Bronchial epithelial cell (primary cell): ENCODE measurements at places on chromosomes 7 and 10.
A peak's percentile ranks its signal among the peaks of the same experiment; 100 is the strongest.

GRCh38 chr10:88642209-88642608 is 22.0 kb upstream of the LIPF start:
- DNase-seq = peak; percentile 76

- DNase-seq = no peak
Measured at GRCh38 chr7:5636446-5636835, 145.0 kb downstream of the RNF216 start.

GRCh38 chr10:79390057-79390456 is 42.8 kb downstream of the PPIF start:
- DNase-seq = no peak

- no peak for DNase-seq
Measured at GRCh38 chr7:93140582-93141191, 7.5 kb downstream of the SAMD9L start.

GRCh38 chr10:109852475-109853037 is 70.8 kb downstream of the XPNPEP1 start:
- peak; percentile 50 for DNase-seq

DNA sequence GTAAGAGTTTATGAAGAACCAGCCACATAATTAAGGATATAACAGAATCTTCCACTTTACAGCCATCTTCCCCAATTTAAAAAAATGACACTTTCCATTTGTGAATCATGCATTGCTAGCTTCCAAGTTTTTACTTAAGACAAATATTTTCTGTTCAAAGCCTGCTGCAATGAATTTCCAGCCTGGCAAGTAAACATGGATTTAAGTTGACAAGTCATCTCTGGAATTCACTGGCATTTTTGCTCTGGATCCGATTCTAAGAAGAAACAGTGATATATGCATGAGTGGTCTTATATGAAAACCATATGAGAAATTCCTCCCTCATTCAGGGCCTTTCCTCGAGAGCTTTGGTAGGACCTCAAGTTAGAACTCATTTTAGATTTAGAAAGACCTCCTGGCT is 116.1 kb upstream of the CDCA7L start:
- no peak for DNase-seq

DNA sequence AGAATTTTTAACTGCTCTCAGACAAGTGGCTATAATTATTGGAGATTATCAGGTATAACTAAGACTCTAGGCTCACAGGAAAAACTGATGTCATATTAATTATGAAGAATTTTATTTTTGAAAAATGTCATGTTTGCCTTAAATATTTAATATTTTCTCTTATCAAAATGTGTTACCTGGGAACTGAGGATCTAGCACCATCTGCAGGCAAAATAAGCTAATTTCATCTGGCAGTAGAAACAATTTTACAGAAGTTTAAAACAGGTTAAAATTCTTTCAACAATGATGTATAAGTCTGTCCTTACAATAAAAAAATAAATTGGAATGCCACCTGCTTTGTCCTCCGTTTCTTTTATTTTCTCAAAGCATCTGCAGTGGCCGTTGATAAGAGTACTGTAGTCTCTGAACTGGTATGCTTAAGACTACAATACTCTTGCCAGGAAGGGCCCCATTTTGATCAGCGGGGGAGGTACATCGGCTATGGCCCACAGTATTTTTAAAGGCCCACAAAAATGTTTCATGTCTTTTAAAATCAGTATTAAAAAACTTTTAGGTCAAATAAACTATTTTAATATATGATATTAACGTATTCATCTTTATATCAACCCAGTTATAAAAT is 81.3 kb downstream of the VWDE start:
- DNase-seq = peak; percentile 38

DNA sequence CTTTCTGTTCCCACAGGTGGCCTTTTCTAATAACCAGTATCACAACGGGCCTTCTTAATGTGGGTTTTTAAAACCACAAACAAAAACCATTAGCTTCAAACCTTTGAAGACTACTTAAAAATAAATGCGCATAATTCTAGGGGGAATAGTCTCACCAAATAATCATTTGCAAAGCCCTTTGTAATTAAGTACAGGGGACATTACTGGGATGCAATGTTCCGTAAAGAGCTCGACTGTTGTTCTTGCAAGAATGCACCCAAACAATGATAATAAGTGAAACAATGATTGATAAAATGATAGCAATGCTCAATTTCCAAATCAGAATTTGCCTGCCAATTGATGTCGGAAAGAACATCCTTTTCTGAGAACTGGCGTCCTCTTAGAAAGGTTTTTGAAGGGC is 589.1 kb upstream of the ADARB2 start:
- DNase-seq = no peak

- peak; percentile 67 for DNase-seq
Measured at GRCh38 chr10:118950190-118950680, 79.3 kb upstream of the NANOS1 start.

DNA sequence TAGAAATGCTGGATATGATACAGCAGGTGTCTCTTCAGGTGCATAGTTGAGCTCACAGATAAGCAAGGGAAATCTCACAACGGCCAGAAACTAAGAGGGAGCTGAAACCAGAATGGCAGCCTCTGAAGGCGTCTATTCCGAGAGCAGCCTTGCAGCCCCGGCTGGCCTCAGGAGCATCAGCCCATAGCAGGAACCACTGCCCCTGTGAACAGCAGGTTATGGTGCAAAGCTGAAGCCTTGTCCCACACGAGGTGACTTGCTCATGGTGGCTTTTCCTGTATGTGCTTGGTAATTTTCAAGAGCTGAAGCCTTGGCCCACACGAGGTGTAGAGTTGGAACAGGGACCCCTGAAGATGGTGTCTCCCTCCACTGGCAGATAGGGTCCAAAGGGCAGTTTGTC is 33.2 kb downstream of the BNIP3 start:
- no peak for DNase-seq

DNA sequence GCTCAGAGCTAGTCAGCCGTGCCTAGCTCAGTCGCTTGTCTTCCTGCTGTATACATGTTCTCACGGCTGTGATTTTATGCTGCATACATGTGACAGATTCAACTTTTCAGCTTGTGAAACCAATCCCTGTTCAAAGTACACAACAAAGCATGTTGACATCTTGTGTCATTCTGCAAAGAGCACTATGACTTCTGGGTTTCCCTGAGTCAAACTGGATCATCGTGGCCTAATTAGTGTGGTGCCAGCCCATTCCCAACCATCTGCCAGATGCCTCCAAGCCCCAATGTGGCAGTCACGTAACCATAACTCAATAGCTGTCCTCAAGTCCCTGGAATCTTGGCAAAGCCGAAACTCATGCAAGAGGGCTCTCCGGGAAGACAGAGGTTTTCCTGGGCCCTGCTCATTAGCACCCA is 144.8 kb downstream of the MYOF start:
- DNase-seq = no peak
